ENCODE measurements at places on chromosomes 16 and 17.

DNA sequence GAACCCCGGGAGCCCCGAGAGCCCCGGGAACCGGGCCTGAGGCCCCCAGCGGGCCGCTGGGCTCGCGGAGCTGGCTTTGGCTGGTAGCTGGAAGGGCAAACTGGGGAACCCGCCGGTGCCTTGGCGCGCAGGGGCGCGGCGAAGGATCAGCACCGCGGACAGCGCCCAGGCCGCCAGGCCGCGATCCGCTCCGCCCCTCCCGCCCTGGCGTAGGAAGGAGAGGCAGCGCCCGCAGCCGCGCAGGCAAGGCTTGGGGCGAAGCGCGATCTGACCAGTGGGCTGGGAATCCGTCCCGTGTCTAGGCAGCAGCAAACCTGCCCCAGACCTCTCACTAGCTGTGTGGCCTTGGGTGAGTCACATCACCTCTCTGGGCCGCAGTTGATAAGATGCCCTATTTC is 331 bp upstream of the CCDC92B start:
- DNase-seq, result peak; percentile 36

GRCh38 chr16:3119701-3120408 is 7.5 kb downstream of the ZNF205 start:
- DNase-seq, result no peak

DNA sequence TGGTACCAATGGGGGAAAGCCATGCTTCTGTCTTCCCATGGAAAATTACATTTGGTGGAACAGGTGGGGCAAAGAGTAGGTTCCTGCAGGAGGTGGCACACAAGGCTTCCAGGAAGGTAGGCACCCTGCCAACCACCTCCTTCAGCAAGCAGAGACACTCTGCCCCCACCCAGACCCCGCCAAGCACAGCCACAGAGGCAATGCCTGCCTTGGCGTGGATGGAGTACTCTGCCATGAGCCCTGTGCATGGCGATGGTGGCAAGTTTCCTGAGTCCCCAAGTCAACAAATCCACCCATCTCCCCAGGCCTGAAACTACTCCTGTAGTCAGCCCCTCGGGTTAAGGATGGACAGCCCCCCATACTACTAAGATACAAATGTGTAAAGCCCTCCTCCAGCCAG is 119.2 kb upstream of the GNAO1 start:
- DNase-seq, result no peak

DNA sequence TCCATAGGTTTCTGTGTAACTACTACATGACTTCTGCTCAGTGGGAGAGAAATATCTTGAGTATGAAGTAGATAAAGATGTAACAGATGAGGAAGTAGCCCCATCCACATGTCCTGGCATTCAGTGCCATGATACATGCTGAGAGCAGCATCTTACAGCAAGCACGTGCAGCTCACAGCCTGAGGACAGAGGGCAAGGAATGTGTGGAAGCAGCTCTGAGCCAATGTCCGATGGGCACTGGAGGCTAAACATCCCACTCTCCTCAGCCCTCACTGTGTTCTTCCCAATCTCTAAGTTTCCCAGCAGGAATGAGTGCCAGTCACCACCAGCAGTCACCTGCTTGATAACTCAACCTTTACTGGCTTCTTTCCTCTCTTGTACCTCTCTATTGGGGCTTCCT is 40.4 kb downstream of the CFDP1 start:
- no peak for DNase-seq

- no peak for DNase-seq
These were observed 6.5 kb downstream of the NXN start for GRCh38 chr17:973053-973452.
